NCI-H1930 (cell line): ENCODE measurements at places on chromosomes 4 and X.

- DNase-seq, result no peak
Measured at GRCh38 chr4:69115851-69116213, 19.6 kb downstream of the UGT2B7 start.

GRCh38 chr4:92996533-92996932, 692.8 kb downstream of the GRID2 start:
- no peak for DNase-seq

DNA sequence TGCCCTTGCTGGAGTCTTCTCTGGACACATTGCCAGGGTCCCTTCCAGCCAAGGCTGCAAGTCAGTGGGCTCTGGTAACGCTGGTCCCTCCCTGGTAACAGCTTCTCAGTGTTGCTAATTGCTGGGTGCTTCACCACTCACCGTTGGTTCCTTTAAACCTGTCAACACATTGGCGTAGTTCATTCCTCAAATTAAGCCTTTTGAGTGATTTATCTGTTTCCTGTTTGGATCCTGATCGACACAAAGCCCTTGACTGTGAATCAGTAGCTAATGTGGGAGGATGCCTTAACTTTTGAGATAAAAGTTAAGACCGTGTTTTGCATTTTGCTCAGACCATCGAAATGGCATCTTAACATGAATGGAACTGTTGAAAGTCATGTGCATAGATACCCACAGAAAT, 125.9 kb downstream of the AMELX start:
- no peak for DNase-seq

- DNase-seq, result no peak
Measured at GRCh38 chr4:181559637-181560036, 683.6 kb upstream of the TENM3 start.

- no peak for DNase-seq
Measured at GRCh38 chr4:62118558-62118957, 918.4 kb downstream of the ADGRL3 start.

- DNase-seq, result no peak
Measured at GRCh38 chr4:152090543-152090942, 329.7 kb upstream of the GATB start.

DNA sequence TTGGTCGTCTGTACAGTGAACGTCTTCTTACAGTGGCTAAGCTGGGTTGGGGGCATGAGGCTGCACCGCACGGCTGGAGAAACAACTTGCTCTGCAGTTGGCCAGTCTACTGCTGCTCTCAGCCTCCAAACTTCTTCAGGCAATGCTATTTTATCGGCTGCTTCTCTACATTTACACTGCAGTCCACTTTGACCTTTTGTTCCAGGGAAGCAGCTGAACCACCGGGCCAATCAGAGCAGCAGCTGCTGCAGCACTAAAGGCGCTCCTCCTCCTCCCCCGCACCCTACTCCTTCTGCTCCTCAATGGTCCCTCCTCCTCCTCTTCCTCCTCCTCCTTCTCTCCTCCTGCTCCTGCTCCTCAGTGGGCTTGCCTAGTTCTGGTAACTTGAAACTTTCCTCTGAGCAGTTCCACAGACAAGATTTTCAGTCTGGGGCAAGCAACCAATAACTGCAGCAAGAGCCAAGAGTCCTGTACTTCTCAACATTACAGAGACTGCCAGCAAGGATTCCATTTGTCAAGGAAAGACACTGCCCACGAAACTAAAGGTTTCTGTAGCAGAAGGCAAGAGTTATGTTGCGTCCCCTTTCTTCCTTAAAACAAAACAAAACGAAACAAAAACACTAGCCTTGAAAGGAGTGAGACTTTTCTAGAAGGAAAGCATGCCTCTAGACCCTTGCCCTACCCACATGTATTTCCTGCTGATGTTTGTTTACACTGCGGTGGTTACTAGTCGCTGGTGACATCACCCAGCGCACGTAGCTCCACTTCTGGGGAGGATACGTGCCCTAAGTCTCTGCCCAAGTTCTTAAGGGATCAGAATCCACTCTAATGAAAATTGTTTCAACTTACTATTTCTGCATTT, 125.7 kb upstream of the NAP1L5 start:
- peak; percentile 47 for DNase-seq

DNA sequence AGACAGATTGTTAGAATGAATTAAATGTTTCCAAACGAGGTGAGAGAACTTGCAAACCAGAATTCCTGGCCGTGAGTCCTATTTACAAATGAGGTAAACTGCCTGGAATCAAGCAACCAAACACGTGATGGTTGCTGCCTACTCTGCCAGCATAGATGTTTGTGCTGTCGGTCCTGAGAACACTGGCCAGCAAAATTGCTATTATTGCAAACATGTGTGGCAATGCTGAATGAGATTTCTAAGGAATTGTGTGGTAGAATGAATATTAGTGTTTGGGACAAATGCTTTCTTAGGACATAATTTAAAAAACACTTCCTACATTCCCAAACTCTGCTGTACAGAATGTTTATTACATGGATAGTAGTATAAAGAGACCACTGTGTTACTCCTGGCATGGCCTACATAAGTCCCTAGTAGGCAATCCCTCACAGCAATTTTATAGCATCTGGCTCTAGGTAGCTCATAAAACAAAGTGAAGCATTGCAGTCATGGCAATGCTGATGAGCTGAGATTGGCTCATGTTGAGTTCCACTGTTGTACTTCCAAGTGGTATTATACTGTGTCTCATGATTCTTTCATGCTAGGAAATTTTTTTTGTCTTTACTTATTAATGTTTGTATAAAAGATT, 605.2 kb upstream of the EPHA5 start:
- no peak for DNase-seq

DNA sequence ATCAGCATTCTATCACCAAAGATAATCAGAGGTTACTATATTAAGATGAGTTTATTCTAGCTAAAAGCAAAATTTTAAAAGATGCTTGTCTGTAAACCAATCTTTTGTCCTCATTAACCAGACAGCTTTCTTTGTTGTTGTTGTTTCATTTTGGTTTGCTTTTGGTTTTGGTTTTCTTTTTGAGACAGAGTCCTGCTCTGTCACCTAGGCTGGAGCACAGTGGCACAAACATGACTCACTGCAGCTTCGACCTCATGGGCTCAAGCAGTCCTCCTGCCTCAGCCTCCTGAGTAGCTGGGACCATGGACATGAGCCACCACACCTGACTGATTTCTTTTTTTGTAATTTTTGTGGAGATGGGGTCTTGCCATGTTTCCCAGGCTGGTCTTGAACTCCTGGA, 102.9 kb downstream of the COX18 start:
- DNase-seq, result no peak
